AG10803 (cell line): ENCODE measurements at places on chromosomes 6 and 20.
A peak's percentile ranks its signal among the peaks of the same experiment; 100 is the strongest.

- DNase-seq: no peak
Measured at GRCh38 chr6:23380465-23380864, 745.5 kb upstream of the NRSN1 start.

- no peak for DNase-seq
Measured at GRCh38 chr20:10185741-10186558, 32.7 kb upstream of the SNAP25 start.

GRCh38 chr6:11179419-11180202 lies 52.9 kb downstream of the NEDD9 start:
- peak; percentile 43 for DNase-seq

DNA sequence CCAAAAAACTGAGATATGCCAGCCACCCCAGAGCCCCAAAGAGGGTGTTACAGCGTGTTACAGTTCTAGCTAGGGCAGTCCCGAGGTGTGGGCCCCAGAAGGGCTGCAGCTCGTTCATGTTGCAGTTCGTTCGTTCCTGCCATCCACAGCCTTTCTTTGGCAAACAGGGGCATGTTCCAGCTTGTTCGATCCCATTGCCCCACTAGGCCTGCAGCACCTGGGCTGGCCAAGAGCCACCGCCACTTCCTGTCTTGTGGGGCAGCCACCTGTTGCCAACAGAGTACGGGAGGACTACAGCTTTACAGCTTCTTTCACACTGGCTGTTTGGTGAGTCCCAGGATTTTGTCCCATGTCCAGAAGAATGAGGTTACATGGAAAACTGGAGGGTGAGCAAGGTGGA lies 198.1 kb downstream of the MMUT start:
- no peak for DNase-seq

GRCh38 chr6:165077876-165078275 lies 231.5 kb downstream of the C6orf118 start:
- DNase-seq: no peak

DNA sequence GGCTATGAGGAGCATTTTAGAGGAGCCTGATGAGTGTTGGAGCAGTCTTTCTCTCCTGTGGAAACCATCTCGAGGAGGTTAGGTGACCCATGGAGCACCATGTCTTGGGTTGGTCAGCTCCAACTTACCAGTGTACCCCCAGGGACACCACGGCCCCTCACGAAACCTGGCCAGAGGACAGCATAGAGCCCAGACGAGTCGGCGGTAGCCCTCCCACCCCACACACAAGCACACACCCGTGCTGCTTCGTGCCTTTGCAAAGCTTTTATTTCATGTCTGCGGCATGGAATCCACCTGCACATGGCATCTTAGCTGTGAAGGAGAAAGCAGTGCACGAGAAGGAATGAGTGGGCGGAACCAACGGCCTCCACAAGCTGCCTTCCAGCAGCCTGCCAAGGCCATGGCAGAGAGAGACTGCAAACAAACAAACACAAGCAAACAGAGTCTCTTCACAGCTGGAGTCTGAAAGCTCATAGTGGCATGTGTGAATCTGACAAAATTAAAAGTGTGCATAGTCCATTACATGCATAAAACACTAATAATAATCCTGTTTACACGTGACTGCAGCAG lies 53.6 kb downstream of the EZR start:
- DNase-seq: no peak

DNA sequence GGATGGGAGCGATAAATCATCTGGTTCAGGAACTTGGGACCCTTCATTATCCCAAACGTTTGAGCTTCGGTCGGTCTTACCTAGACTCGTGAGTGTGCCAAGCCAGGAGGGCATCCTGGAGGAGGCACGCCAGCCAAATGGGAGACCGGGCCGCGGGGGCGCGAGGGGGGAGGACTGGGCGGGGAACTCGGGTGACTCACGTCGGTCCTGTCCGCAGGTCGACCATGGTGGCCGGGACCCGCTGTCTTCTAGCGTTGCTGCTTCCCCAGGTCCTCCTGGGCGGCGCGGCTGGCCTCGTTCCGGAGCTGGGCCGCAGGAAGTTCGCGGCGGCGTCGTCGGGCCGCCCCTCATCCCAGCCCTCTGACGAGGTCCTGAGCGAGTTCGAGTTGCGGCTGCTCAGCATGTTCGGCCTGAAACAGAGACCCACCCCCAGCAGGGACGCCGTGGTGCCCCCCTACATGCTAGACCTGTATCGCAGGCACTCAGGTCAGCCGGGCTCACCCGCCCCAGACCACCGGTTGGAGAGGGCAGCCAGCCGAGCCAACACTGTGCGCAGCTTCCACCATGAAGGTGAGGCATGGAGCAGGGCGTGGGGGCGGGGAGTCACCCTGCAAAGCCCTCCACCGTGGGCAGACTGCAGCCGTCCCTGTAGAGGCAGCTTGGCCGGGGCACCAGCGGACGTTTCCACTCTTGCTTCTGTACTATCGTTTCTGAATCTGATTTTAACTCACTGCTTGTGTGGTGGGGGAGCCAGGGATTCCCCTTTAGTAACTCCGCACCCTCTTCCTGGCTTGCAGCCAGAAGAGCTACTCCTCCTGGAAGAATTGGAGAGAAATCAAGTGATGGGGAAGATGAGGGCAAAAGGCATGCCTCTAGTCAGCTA lies 2.7 kb downstream of the BMP2 start:
- DNase-seq: peak; percentile 8

GRCh38 chr6:38806271-38806670 lies 91.2 kb downstream of the DNAH8 start:
- DNase-seq: no peak

DNA sequence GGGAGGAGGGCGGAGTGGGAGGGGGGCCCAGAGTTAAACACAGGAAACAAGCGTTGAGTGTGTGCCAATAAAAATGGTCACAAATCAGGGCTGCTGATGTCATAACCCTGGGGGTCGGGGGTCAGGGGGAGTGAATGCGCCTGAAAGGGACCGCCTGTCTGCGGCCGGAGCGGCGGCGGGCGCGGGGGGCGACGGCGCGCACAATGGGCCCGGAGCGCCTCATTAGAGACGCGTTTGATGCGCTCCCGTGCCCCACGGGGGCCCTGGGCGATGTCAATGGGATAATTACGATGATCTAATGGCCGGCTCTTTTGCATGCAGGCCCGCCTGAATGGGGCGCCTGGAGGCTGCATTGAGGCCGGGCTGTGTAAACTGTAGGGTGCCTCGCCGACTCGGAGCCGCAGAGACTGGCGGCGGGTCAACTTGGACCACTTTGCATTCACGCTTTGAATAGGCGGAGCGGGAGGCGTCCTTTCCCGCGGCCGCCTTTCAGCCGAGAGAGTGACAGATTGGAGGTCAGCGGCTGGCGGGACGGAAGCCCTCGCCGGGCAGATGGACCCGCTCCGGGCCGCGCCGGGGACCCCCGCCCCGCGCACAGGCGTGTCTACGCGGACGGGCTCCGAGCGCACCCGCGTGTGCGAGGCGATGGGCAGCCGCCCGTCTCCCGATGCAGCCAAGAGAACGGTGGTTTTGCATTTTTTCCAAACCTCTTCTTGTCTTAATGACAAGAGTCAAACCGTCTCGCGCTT lies 296.1 kb downstream of the TFAP2C start:
- no peak for DNase-seq

DNA sequence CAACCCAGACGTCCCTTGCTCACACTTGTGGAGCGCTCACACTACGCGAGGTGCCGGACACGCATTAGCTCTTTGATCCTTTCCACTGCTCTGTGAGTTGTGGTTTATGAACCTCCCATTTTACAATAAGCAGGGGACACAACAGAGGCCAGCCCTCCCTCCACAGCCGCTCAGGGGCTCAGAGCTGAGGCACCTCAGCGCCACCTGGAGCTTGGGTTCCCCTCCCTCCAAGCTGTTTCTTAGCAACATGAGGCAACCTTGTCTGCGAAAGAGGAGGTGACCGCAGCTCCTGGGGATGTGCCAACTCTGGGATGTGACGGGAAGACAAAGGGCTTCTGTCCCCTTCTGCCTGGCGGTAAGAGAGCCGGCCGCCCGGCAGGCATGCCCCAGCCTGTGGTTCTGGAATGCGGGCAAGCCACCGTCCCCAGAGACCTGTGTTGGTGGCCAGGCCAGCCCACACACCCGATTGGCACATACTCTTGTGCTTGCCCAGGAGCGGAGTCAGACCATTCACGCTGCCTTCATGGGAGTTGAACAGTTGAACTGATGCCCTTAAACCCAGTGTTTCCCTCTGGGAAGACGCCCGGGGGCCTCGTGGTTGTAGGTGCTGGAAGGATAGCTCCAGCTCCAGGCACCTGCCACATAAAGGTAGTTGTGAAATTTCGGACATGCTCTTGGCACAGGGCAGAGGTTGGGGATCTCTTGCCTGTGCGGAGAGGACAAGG lies 44.5 kb downstream of the RBM38 start:
- peak; percentile 46 for DNase-seq

DNA sequence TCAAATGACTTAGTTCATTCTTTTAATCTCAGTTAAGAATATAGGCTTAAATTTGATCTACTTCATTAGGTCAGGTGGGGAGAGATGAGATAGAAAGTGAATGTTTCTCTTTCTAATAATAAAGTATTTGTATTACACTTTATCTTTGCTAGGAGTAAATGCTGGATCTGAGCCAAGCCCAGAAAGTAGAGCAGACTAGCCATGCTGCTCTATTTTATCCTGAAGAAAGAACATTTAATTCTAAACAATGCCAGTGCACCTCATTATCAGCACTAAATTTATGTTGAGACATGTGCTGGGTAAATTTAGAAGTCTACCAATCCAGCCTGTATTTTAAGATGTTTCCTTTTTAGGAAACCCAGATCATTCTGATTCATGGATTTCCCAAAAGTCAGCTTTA lies 43.5 kb downstream of the AKIRIN2 start:
- no peak for DNase-seq

GRCh38 chr6:41775293-41775882 lies 4.3 kb downstream of the FRS3 start:
- DNase-seq: no peak

DNA sequence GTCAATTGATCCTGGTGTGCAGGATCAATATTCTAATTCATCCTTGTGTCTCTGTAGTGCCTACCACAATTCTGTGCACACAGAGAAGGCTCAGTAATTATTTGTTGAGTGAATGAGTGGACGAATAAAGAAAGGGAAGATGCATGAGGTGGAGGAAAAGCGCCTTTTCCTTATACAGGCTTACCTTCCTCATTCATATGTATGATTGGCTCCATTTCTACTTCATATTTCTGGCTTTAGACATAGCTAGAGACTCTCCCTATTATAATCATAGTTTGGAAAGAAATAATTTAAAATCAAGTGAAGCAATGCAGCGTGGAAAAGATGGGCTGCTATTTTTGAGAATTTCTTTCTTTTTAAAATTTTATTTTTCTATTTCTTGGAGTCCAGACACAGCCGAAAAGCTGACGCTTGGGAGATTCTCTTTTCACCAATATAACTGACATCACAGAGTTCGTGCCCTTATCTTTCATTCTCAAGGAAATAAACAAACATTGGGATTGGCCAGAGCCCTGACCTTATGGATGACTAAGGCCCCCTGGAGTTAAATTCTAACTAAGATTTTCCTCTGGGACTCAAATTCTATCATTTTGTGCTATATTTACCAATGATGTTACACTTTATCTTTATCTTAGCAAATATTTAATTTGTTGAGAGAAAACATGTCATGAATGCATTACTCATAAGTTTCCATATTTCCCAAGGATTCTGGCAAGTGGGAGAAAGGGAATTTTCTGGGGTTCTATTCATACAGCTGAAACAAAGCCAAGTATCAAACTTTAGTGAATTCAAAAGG lies 48.1 kb downstream of the PRL start:
- no peak for DNase-seq

- peak; percentile 47 for DNase-seq
Measured at GRCh38 chr6:73710470-73710869, 14.5 kb downstream of the CD109 start.

DNA sequence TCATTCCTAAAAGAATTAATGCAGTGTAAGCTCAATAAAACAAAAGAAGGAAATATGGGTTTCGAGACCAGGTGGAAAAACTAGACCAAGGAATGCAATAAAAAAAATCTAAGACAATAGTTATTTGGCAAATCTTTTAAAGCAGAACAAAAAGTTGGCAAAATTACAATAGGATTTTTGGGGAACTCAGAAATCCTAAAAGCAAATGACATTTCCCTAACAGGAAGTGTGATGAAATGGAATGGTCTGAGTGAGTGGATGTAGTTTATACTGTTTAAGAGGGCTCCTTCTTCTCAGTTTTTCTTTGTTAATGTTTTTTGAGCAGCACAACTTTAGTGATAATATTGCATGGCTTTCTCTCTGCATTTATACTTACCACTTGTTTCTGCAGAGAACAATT lies 190.0 kb downstream of the PLCB4 start:
- DNase-seq: no peak

DNA sequence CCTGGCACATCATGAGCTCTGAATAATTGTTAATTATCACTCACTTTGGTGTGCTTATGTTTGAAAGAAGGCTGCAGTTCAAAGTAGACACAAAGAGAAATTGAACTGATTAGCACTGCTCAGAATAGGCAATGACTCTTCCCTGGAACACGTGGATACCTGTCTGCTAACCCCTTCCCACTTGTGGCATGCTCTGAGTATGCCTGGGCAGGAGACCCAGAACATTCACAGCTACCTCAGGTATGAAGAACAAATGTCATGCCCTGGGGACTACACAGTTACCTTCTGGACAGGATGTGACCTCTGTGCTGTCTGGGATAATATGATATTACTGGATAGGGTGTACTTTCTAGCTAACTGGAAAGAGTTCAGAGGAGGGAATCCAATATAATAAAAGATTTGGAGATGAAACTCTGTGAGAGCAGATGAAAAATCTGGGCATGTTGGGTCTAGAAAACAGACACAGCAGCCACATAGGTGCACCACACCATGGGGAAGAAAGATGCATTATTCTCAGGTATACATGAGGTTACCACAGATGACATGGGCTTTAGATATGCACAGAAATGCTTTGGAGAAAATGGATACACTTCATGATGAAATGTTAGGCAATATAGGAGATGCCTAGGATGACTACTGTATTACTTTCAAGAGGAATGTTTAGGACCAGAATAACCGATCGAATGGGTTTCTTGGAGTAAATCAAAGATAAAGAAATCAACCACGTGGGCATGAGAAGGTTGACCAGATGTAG lies 324.2 kb upstream of the PREP start:
- DNase-seq: peak; percentile 55

- DNase-seq: peak; percentile 45
Measured at GRCh38 chr6:129679758-129680157, 30.2 kb downstream of the ARHGAP18 start.

GRCh38 chr20:36519012-36519719 lies 22.2 kb upstream of the MYL9 start:
- no peak for DNase-seq

DNA sequence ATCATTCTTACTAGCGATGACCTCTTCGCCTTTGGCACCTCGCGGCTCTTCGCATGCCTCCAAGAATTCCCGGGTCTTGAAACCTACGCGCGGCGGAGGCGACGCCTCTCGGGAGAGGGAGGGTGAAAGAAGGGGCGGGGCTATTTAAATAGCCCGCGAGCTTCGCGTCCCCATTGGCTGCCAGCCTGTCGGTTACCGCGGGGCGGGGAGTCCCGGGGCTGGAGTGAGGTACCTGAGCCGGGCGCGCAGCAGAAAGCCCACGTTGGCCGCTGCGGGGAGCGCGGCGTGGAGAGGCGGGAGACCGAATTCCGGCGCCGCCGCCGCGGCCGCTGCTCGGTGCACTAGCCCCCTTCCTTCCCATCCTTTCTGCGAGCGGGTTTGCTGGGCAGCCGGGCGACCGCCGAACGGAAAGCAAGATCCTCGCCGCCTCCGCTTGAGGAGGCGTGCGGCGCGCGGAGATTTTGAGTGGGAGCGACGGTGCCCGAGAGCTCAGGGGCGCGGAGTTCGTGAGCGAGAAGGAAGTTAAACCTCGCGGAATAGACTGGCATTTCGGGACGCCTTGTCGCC lies at the start of gene BMP6:
TSS of gene BMP6 (plus strand) at position 251 of the 567 bp plus-strand sequence. CDS start 857 bp downstream, outside the sequence.
- peak; percentile 78 for DNase-seq
